ENCODE measurements at places on chromosomes 5 and 9.

- DNase-seq = no peak
These were observed 153.0 kb downstream of the FER start for GRCh38 chr5:108900668-108901067.

DNA sequence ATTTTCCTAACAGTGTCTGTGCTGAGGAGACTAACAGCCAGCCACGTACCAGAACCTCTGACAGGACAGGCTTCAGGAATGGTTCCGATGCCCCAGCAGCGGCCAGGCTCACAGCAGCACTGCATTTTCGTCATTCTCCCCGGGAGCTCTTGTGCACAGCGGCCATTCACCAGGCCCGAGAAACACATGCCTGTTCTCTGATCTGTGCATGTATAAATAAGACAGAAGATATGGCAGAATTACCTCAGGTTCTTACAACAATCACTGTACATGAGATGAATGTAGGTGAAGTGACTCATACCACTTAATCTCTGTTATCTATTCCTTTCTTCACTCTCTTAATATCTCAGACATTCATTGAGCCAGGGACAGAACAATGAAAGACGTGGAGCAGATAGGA is 143.0 kb downstream of the FBN2 start:
- DNase-seq = no peak

GRCh38 chr5:99911971-99912370 is 623.2 kb upstream of the FAM174A start:
- DNase-seq = no peak

- DNase-seq = no peak
These were observed 78.5 kb upstream of the LRRTM2 start for GRCh38 chr5:138953387-138954256.

DNA sequence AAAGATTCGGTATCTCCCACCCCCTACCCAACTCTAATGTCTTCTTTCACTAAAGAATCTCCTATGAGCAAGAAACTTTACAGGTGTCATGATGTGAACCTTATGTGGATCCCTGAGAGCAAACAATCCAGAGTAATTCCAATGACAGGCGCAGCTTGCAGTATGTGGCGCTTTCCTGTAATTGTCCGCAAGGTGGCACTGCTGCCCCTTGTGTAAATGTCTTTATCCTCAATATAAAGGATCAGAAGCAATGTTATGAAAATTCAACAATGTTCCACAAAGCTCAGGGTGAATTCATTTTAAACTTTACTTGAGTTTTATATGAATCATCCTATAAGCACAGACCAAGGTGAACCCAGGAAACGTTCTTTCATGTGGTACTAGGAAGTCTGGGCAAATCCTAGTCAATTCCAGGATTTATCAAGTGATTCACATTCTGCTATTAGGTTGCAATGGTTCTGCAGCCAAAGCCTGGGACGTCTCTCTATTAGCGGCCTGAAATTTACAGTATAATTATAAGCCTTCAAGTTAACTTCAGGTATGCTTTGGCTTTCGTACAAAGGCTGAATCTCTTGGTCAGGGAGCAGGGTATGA is 113.7 kb downstream of the TRPM6 start:
- peak; percentile 64 for DNase-seq

- no peak for DNase-seq
These were observed 31.4 kb upstream of the SPARC start for GRCh38 chr5:151718153-151718552.

GRCh38 chr5:175750511-175750931 is 92.7 kb downstream of the HRH2 start:
- DNase-seq = no peak

- no peak for DNase-seq
These were observed 76.6 kb upstream of the PPP1R26 start for GRCh38 chr9:135402739-135403695.

GRCh38 chr9:89021154-89021803 is 30.0 kb downstream of the S1PR3 start:
- no peak for DNase-seq

DNA sequence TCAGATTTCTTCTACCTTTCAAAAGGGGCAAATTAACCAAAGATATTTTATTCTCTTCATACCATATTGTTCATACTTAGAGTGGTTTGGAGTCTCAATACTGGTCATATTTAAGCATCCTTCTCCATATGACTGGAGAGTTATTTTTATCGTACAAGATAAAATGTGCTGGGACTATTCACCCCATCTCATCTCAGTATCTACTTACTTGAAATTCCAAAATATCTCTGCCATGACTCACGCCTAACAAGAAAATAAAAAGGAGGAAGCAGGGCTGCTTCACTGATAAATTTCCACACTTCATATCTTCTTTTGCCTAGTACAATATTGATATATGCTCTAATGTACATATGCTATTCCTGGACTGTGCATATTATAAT is 277.9 kb upstream of the CDH9 start:
- no peak for DNase-seq

- no peak for DNase-seq
These were observed 241.4 kb downstream of the DRD1 start for GRCh38 chr5:175202463-175203068.

DNA sequence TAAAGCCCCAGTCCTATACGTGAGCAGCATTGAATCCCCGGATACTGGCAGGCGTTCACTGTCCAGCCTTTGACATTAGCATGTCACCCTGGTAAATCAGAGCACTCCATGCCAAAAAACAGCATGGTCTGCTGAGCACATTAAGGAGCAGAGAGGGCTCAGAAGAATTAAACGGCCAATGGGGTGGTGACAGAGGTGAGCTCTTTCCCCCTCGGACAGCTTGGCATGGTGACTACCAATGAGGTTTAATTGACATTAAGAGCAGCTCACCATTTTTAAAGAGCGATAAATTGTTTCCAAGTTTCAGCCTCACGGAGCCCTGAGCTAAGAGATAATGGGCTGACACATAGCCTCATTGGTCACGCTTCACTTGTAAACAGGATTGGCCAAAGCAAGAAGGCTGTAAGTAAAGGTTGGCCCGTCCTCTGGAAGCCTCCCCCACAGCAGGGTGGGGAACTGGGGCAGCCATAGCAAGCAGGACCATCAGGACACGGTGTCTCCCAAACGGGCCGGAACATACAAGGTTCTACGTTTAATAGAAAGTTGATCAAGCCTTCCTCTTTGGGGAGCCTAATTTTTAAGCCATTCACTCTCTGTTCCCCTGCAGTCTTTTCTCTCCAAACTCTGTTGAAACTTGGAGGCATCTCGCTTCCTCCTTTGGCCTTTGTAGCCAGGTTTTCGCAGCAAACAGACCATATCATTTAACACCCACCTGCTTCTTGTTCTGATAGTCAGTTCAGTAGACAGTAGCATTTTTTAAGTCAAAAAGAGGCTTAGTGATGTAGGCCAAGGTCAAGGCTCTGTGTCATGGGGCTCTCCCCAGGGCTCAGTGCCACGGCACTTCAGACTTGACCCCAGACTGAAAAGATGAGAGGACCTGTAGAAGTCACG is 25.9 kb downstream of the QRFP start:
- DNase-seq = no peak

DNA sequence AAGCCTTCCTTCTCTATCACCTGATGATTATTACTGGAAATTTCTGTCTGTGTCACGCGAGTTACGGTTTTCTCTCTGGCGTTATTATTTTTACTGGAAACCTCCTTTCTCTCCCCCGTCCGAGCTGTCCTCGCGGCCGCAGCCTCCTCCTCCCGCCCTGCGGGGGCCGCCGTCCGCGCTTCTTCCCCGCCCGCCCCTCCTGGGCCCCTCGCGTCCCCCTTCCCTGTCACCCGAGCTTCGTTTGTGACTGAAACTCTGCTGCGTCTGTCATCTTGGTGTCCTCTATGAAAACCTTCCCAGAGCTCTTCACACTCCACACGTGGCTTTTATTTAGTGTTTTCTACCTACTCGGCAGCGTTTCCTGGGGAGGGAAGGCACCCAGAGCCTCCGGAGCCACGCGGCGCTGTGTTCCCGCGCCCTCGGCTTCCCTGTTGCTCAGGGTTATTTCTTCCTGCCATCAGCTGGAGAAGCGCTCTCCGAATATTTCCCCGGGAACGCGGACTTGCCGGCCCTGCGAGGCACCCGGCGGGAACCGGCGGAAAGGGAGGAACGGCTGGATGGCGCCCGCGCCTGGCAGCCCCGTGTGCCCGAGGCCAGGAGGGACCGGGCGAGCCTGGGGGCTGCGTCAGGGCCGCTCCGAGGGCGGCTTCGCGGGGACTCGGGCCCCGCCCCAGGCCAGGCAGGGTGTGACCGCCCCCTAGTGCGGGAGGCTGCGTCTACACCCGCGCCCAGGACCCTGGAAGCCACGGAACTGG is 33.9 kb downstream of the TRIP13 start:
- no peak for DNase-seq

GRCh38 chr5:52811067-52811749 is 23.5 kb downstream of the ITGA1 start:
- DNase-seq = no peak

- DNase-seq = no peak
These were observed 22.8 kb upstream of the RGMB start for GRCh38 chr5:98750693-98751092.

DNA sequence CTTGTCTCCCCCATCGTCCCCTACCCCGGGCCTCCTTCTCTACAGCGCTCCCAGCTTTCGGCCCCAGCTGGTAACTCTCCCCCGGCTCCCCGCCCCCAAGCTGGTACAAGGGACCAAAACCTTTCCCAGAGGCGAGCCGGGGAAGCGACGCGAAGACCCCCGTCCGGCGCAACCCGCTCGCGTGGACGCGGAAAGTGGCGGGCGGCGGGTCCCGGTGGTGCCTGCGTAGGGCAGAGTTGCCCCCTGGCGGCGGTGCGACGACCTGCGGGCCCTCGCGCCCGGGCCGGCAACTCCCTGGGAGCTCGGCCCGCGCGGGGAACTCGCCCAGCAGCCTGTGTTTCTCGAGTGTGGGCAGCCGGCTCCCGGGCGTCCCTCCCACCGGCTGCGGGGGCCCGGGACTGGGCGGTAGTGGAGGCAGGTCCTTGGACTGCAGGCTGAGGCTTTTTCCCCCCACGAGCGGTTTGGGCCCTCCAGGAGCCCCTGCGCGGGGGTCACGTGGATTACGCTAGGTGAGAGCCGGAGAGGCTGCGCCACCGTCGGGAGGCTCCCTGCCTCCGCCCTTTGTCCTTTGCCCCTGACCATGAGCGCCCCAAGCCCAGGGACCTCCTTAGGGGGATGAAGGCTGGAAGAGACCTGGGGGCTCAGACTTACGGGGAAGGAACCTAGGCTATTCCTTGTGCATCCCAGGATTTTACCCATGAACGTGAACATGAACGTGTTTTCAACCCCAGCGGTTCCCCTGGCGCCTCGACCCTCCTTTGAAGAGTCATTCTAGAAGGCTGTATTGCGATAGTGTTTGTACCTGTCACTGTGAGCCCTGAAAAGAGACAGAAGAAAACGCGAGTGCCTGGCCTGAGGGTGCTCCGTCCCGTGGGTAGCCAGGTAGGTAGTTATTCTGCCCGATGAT is 2.9 kb upstream of the FOXD1 start:
- DNase-seq = peak; percentile 49

Data from activated CD4-positive, alpha-beta T cell treated with anti-CD3 and anti-CD28 coated beads for 24 hours (primary cell).